ENCODE measurements at places on chromosomes 5 and 9. TPM values are rescaled to one million over a fixed set of nuclear protein-coding genes. Genes with fewer than 3 reads are reported as not detected.

EGR1 gene
- total RNA-seq, result 9.9 TPM

SH3TC2 gene
- total RNA-seq, result 0.58 TPM

POLR3G gene
- total RNA-seq, result 14.7 TPM

CCL28 gene
- 0.18 TPM for total RNA-seq

OGN gene
- total RNA-seq, result not detected

NUTM2F gene
- total RNA-seq, result not detected

TRPM3 gene
- total RNA-seq, result not detected

FLT4 gene
- 3.1 TPM for total RNA-seq

PCDHB2 gene
- total RNA-seq, result 3.5 TPM

IRX2 gene
- 1.6 TPM for total RNA-seq

KIF27 gene
- total RNA-seq, result 1.1 TPM

TRIM7 gene
- 45.8 TPM for total RNA-seq

PAPPA gene
- 24.8 TPM for total RNA-seq

MARCHF11 gene
- not detected for total RNA-seq

GCNT1 gene
- 3.0 TPM for total RNA-seq

PFN3 gene
- total RNA-seq, result not detected

DRD1 gene
- 0.48 TPM for total RNA-seq

SPINK13 gene
- total RNA-seq, result not detected
